ENCODE measurements at places on chromosomes 11 and 22.

DNA sequence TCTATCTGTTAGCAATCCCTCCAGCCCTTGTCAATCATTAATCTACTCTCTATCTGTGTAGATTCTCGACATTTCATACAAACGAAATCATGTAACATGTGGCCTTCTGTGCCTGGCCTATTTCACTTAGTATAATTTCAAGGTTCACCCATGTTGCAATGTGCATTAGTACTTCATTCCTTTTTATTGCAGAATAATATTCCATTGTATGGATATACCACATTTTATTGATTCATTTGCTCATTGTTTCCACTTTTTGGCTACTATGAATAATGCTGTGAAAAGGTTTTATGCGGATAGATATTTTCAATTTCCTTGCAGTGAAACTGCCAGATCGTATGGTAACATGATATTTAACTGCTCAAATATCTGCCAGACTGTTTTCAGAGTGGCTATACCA lies 100.1 kb downstream of the MIAT start:
- DNase-seq, result no peak

GRCh38 chr11:12809864-12810567 lies 135.8 kb downstream of the TEAD1 start:
- no peak for DNase-seq

DNA sequence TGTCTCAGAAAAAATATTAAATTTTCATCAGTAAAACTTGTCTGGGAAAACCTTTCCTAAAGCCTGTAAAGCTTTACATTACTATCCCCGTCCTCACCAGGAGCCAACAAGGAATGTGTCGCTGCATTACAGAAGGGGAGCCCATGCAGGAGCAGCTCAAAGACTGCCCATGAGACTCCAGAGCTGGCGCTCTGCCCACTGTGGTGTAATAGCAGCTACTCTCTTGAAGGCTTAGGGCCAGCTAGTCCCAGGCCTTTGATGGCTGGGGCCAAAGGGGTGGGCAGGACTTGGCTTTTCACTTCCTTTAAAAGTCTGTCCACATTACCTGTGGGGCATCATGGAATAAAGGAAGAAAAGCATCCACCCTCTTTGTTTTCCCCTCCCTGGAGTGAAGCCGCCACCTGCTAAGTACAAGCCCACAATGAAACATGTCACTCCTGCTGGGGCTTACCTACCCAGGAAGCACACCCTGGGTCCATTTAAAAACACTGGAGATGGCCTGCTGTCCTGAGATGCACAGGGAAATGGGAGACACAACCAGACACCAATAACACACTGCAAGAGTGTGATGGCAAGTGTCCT lies 150.7 kb downstream of the ADAMTS15 start:
- no peak for DNase-seq

GRCh38 chr22:35947794-35948425 lies 80.7 kb downstream of the RBFOX2 start:
- no peak for DNase-seq

- peak; percentile 65 for DNase-seq
These were observed 15.5 kb upstream of the NNMT start for GRCh38 chr11:114280696-114281095.
